ENCODE measurements at places on chromosomes 11 and 22. TPM values are rescaled to one million over a fixed set of nuclear protein-coding genes. Genes with fewer than 3 reads are reported as not detected.
A peak's percentile ranks its signal among the peaks of the same experiment; 100 is the strongest.

MPZL2 gene
- 19.0 TPM for polyA plus RNA-seq

DNA sequence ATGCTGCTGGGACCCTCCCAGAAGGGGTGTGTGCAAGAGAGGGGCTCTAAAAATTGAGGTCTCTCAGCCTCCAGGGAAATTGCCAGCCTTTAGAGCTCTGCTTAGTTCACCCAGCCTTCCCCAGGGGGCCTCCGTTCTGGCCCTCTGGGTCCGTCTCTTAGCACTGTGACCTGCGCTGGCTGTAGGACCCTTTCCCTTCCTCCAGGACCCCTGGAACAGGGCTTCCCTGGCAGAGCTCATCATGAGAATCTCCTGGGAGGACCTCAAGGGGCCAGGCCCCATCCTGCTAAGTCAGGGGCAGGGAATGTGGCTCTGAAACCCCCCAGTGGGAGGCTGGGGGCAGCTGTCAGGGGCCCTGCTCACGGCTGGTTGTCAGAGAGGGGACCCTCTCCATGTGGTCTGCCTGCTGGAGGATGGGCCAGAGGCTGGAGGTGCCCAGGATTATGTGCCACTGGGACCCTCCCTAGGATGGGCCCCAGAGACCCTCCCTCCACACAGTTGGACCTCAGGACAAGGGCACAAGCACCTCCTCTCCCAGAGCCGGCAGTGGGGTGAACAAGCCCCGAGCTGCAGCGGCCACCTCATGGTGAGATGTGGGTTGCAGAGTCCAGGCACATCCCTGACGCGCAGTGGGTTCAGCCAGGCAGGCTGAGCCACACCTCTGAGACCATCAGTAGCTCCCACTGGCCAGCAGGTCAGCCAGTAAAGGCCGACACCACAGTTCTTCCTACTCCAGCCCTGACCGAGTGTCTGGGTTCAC lies 27.1 kb upstream of the GAL start:
- DNase-seq, result no peak

- DNase-seq, result no peak
Observed at GRCh38 chr11:63491636-63492372, 837 bp upstream of the PLAAT5 start.

DNA sequence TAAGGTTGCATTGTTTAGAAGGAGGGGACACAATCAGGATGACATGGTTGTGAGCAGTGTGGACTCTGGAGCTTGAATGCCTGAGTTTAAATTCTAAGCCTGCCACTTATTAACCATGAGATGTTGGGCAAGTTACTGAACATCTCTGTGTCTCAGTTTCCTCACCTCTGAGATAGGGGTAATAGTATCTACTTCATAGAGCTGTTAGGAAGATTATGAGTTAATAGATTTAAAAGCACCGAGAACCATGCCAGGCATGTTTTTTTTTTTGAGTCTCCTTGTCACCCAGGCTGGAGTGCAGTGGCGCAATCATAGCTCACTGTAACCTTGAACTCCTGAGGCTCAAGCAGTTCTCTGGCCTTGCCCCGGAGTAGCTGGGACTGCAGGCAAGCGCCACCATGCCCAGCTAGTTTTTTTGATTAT lies 33.3 kb downstream of the ST14 start:
- DNase-seq, result no peak

GRCh38 chr11:74570266-74571061 lies 21.9 kb upstream of the POLD3 start:
- no peak for DNase-seq

CD3G gene
- 0.51 TPM for polyA plus RNA-seq

TCN1 gene
- polyA plus RNA-seq, result not detected

GRCh38 chr11:123103326-123103980 lies 41.5 kb upstream of the HSPA8 start:
- peak; percentile 66 for DNase-seq

ELMOD1 gene
- polyA plus RNA-seq, result 0.21 TPM

- no peak for DNase-seq
Observed at GRCh38 chr11:36500315-36500721, 9.8 kb downstream of the TRAF6 start.

GRCh38 chr11:61711498-61711897 lies 31.3 kb downstream of the DAGLA start:
- DNase-seq, result no peak

CARD18 gene
- not detected for polyA plus RNA-seq

GRCh38 chr11:75946531-75947530 lies 131.8 kb downstream of the UVRAG start:
- DNase-seq, result no peak

FERMT3 gene
- polyA plus RNA-seq, result 4.3 TPM

DNA sequence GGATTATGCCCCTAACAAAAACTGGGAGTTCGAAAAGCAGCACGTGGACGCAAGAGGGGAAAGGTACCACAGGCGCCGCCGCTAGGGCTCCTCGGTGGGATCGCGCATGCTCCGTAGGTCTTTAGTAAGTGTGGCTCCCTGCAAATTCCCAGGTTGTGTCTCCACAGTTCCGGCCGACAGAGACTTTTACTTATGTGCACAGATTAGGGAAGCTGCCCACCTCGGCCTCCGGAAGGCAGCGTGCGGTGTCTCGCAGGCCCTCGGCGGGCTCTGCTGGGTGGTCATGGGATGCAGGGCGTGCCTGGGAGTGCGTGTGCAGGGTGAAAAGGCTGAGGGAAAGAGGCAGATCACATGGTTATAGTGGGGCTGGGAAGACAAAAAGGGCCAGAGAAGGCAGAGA lies 39.7 kb upstream of the PANX1 start:
- no peak for DNase-seq

GRCh38 chr22:41003066-41003465 lies 51.9 kb downstream of the RBX1 start:
- DNase-seq, result no peak

MUC5AC gene
- not detected for polyA plus RNA-seq

- DNase-seq, result no peak
Observed at GRCh38 chr11:111331711-111332479, 33.5 kb downstream of the POU2AF3 start.

DNA sequence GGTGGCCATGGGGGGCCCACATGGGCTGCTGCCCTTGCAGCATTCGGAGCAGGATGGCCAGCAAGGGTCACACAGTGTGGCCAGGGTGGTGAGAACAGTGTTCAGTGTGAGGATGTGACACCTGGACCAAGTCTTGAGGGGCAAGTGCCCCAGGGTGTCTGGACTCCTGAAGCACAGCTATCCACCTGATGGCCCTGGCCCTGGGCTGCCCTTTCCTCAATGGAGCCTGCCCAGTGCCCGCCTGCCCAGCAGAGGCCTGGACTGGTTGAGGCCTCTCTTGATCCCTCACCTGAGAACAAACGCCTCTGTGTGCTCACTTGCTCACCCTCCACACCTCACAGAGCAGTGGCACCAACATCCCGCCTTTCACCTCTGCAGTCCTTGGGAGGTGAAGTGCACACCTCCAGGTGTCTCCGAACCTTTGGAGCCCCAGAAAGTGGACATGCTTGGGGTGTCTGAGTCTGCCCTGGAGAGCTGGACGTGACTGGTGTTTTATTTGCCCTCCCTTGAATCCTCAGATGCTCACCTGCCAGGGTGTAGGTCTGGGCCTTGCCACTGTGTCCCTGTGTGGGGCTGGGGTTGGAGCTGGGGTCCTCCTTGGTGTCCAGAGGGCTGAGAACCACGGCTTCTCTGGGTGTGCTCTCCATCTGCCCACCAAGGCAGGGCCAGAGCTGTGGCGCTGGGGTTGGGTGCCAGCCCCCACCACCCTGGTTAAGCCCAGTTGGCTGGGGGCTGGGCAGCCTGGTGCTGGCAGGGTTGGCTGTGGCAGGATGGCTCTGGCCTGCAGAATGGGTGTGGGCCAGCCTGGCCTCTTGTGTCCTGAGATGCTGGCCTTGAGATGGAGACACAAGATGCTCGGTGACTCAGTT lies 3.8 kb upstream of the MUC2 start:
- no peak for DNase-seq

- DNase-seq, result no peak
Observed at GRCh38 chr11:67996051-67996450, 7.8 kb downstream of the UNC93B1 start.

RTN4RL2 gene
- 3.0 TPM for polyA plus RNA-seq

DNA sequence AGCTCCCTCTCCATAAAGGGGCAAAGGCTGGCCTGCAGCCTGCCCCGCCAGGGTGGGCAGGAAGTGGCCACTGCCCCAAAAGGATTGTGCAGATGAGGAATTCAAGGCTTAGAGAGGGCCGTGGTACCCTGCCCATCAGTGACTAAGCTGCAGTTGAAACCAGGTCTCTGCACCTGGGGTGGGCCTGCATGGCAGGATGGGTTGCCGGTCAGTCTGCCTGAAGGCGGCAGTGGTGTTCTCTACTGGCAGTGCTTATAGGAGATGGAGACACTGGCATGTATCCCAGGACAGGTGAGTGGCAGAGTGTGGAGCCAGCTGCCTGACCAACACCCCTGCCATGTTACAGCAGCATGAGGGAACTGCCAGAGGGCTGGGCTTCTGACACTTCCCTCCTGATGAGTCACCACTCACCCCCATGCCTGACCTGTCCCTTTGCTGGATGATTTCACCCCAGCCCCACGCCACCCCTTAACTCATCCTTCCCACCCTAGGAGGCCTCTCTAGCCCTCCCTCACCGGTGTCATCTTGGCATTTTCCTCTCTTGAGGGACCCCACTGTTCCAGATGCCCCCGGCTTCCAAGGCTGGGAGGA lies 70.2 kb upstream of the LMO1 start:
- DNase-seq, result no peak

DNA sequence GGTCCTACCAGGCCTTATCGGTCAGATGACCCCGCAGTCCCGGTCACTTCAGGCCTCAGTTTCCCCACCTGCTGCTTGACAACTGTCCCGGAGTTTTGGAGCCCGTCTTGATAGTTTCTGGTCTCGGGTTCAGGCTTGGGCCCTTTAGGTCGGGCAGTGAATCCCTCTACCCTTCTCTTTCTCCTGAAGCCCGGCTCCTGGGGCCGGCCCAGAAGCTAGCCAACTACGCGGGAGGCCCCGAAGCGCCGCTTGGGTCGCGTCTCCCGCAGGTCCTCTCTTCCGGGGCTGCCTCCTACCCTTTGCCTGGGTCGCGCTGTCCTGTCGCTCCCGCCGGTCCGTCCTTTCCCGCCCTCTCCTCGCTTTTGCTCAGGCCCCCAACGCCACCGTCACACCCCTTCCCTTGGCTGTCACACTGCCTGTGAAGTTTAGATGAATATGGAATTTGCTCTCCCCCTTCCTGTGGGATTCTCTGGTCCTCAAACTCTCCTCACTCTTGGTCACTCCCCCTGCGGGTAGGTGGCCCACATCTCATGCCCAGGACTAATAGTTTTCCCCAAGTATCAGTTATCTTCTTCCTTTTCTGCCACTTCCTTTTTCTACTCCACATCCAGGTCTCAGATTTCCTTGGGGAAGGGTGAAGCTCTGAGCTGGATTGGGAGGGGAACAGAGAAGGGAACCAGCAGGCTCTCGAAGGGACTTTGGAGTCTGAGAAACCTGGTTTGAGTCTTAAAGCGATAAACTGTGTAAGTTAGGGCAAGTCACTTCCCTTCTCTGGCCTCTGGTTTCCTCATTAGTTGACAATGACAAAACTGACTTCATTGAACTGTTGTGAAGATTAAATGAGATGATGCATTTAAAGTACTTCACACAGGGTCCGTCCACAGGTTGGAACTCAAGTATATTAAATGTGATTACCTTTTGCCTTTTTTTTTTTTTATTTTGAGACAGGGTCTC lies 790 bp downstream of the RAB1B start:
- DNase-seq, result no peak

GRCh38 chr11:18408558-18409291 lies 3.4 kb upstream of the LDHC start:
- DNase-seq, result no peak

All from right renal cortex interstitium (tissue), 3 donors.